Activated naive CD8-positive, alpha-beta T cell treated with anti-CD3 and anti-CD28 coated beads, Interleukin-2, amount 10 ng/mL, durations not matched to agents 7 days and 5 days (primary cell): ENCODE measurements at places on chromosomes 6 and 20. TPM values are rescaled to one million over a fixed set of nuclear protein-coding genes. Genes with fewer than 3 reads are reported as not detected.
A peak's percentile ranks its signal among the peaks of the same experiment; 100 is the strongest.

- no peak overlapping the region for H3K4me3 ChIP-seq
- no peak overlapping the region for H3K27ac ChIP-seq
- no peaks in the 10 kb centered on the region for H3K27me3 ChIP-seq
- DNase-seq = no peak
These were observed 9.2 kb downstream of the RPF2 start for GRCh38 chr6:110990840-110991576.

DNA sequence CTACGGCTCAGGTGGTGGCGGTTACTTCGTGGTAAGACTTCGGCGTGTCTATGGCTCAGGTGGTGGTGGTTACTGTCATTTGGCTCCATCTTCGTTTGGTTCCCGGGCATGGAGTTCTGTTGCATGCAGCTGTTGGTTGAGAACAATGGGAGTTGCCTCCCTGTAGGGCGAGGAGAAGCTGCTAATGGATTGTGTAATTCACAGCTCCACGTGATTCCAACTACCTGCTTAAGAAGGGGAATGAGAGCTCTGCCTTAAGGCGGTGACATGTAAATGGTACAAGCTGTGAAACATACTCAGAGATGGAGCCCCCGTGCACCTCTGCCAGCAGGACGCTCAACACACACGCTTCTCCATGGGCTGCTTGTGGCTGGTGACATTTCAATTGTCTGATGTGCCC, 12.4 kb upstream of the DACT2 start:
- H3K36me3 ChIP-seq = no peaks in the 10 kb centered on the region
- H3K27me3 ChIP-seq = peaks cover 5% of the 10 kb centered on the region
- H3K27ac ChIP-seq = no peak overlapping the region
- no peak for DNase-seq
- no peaks in the 10 kb centered on the region for H3K4me1 ChIP-seq

GRCh38 chr20:54209216-54209813, 1.4 kb downstream of the PFDN4 start:
- peaks cover 7% of the 10 kb centered on the region for H3K36me3 ChIP-seq
- H3K27ac ChIP-seq = no peak overlapping the region
- H3K27me3 ChIP-seq = no peaks in the 10 kb centered on the region
- peak overlapping the region; percentile 91 for H3K4me3 ChIP-seq

- DNase-seq = no peak
- H3K27me3 ChIP-seq = peaks cover 6% of the 10 kb centered on the region
- no peak overlapping the region for H3K4me3 ChIP-seq
- H3K27ac ChIP-seq = no peak overlapping the region
- H3K36me3 ChIP-seq = no peaks in the 10 kb centered on the region
These were observed 58.6 kb downstream of the SNAI1 start for GRCh38 chr20:50041246-50041873.

- no peak for DNase-seq
- H3K4me1 ChIP-seq = peaks cover 18% of the 10 kb centered on the region
- no peak overlapping the region for H3K27ac ChIP-seq
- H3K36me3 ChIP-seq = no peaks in the 10 kb centered on the region
- no peak overlapping the region for H3K4me3 ChIP-seq
These were observed 85.9 kb downstream of the CRYBG1 start for GRCh38 chr6:106446287-106446885.

- peaks cover 22% of the 10 kb centered on the region for H3K27me3 ChIP-seq
- H3K27ac ChIP-seq = no peak overlapping the region
- DNase-seq = no peak
- H3K4me1 ChIP-seq = peaks cover 15% of the 10 kb centered on the region
- H3K4me3 ChIP-seq = no peak overlapping the region
These were observed 26.8 kb upstream of the UBE2J1 start for GRCh38 chr6:89379281-89379680.

The PAK5 gene
- total RNA-seq = not detected
